ENCODE measurements at places on chromosomes 11 and 22.

GRCh38 chr22:23836692-23837495, 1.9 kb downstream of the DERL3 start:
- DNase-seq = no peak

- DNase-seq = no peak
Observed at GRCh38 chr11:102347462-102348370, 702 bp downstream of the BIRC2 start.

- no peak for DNase-seq
Observed at GRCh38 chr11:118491041-118491440, 36.2 kb upstream of the TTC36 start.

DNA sequence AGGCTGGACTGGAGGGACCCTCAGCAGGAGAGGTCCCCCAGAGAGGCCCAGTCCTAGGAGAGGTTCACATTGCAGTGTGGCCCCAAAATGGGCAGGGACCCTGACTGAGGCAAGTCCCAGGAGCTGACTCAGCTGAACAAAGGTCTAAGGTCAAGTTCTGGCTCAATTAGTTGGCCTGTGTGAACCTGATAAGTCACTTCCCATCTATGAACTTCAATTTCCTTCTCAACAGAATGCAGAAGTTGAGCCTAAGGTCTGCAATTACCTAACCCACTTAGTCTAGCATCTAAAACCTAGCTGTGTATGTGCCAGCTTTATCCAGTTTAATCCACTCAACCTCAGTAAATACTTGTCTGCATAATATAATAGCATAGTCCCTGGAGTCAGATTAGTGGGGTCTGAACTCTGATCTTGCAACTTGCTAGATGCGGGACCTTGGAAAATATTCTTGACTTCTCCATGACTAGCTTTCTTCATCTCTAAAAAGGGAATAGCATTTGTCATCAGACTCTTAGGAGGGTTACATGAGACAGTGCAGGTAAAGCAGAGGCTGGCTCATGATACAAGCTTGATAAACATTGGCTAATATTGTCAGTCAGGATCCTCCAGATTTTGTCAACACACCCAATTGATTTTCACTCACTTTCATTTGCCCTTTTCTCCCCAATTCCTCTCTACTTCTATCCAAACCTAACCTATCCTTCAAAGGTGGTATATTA, 465.5 kb downstream of the INSC start:
- peak; percentile 60 for DNase-seq

GRCh38 chr22:49113758-49114157, 713.9 kb downstream of the BRD1 start:
- DNase-seq = no peak

GRCh38 chr11:128690665-128691101, 3.2 kb upstream of the FLI1 start:
- no peak for DNase-seq

GRCh38 chr11:65040847-65041622, at the start of gene SAC3D1:
Gene SAC3D1 (plus strand): TSS chr11:65041210. CDS start chr11:65041293, 83 bp downstream.
- DNase-seq = peak; percentile 95

DNA sequence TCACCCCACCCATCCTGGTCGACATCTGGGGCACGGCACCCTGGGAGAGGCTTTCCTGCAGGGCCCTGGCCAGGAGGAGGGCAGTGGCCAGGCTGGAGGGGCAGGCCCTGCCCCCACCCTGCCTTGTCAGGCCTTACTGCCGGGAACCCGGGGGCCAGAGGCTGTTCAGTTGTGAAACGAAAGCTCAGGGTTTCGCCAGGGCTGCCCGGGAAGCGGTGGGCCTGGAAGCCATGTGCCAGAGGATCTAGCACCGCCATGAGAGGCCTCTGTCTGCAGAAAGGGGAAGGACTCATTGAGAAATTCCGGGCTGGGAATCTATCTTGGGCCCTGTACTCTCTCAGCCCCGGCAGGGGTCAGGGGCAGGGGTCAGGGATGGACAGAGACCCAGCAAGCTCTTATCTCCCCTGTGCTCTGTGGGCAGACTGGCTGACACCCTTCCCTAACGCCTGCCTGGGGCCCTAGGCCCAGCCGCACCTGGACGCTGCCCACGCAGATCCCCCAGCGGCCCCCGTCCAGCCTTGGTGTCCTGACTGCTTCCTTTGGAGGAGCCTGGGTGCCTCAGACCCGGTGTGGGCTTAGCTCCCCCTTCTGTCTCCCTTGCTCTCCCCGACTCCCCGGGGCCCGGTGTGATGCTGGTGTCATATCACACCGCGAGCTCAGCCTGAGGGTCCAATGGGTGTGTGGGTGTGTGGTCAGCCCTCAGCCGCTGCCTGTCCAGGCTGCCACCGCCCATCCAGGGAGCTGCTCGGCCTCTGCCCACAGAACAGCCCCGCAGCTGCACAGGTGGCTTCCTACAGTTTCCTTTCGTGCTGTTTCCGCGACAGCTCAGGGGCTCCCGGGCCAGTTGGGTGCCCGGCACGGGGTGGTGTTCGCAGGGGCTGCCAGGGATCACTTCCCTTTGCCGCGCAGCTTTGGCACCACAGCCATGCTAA, 6.5 kb downstream of the PIM3 start:
- peak; percentile 56 for DNase-seq

GRCh38 chr22:21669026-21669425, 3.2 kb downstream of the PPIL2 start:
- DNase-seq = no peak

DNA sequence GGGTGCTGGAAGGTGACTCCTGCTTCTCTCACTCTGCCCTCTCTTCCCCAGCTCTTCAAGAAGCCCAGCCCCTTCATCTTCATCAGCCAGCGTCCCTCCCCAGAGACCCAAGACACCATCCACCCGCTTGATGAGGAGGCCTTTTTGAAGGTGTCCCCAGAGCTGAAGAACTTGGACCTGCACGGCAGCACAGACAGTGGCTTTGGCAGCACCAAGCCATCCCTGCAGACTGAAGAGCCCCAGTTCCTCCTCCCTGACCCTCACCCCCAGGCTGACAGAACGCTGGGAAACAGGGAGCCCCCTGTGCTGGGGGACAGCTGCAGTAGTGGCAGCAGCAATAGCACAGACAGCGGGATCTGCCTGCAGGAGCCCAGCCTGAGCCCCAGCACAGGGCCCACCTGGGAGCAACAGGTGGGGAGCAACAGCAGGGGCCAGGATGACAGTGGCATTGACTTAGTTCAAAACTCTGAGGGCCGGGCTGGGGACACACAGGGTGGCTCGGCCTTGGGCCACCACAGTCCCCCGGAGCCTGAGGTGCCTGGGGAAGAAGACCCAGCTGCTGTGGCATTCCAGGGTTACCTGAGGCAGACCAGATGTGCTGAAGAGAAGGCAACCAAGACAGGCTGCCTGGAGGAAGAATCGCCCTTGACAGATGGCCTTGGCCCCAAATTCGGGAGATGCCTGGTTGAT, 12.6 kb downstream of the IL10RA start:
- DNase-seq = no peak

GRCh38 chr11:62402226-62402959, 16.4 kb upstream of the SCGB1A1 start:
- no peak for DNase-seq

- no peak for DNase-seq
Observed at GRCh38 chr11:30100495-30100894, 83.7 kb upstream of the KCNA4 start.

- DNase-seq = no peak
Observed at GRCh38 chr11:37830529-37830928, 1232.5 kb upstream of the RAG2 start.
